ENCODE measurements at places on chromosomes 12 and 14. TPM values are rescaled to one million over a fixed set of nuclear protein-coding genes. Genes with fewer than 3 reads are reported as not detected.
A peak's percentile ranks its signal among the peaks of the same experiment; 100 is the strongest.

DNA sequence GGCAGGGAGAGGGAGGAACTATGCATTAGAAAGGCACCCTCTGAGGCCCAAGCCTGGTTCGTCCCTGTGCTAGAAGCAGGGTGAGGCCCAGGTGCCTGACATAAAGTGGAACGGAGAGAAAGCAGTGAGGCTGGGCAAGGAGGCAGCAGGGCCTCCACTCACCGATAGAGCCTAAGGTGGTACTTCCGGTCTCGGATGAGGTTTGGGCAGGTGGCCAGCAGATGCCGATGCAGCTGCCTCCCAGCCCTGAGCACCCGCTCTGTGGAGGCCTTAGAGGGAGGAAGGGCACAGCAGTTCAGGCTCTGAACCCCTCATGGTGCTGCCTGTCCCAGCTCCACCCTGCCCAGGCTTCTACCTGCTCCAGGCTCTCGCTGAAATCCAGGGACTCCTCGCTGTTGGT, 7.1 kb downstream of the RAPGEF3 start:
- H3K27me3 ChIP-seq = peaks cover 2% of the 10 kb centered on the region
- H3K36me3 ChIP-seq = no peaks in the 10 kb centered on the region
- H3K4me1 ChIP-seq = no peaks in the 10 kb centered on the region
- no peak overlapping the region for H3K4me3 ChIP-seq
- no peak overlapping the region for H3K27ac ChIP-seq
- DNase-seq = no peak

The HOXC12 gene
- total RNA-seq = not detected

DNA sequence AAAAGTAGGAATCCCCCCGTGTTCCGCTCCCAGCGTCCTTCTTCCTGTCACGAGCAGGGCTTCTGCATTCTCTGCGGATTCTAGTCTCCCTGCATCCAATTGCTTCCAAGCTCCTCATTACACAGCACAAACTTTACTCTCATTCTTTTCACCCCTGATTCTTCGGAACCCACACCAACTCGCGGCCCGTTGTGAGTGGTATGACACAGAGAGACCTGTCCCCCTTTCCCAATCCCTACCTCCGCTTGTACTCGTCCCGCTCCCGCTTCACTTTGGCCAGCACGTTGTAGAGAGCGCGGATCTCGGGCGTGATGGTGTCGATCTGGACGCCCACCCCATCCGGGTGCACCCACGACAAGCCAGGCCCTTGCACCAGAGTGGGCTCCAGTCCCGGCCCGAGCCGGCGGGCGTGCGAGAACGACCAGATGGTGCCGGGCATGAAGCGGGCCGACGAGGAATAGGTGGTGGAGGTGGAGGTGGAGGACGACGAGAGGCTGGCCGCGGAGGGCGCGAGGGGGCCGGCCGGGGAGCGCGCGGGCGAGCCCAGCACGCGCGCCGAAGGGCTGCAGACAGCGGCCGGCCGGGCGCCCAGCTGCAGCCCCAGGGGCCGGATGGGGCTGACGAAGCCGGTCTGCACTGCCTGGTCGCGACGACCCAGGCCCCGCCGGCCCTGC, 687 bp downstream of the IFFO1 start:
- peak overlapping the region; percentile 70 for H3K4me3 ChIP-seq
- H3K27ac ChIP-seq = no peak overlapping the region
- no peaks in the 10 kb centered on the region for H3K27me3 ChIP-seq

- H3K27ac ChIP-seq = no peak overlapping the region
- no peaks in the 10 kb centered on the region for H3K27me3 ChIP-seq
- no peak overlapping the region for H3K4me3 ChIP-seq
- H3K36me3 ChIP-seq = no peaks in the 10 kb centered on the region
- no peaks in the 10 kb centered on the region for H3K4me1 ChIP-seq
These were observed 738.7 kb downstream of the C12orf50 start for GRCh38 chr12:87290505-87290904.

The FAM186B gene
- 0.11 TPM for total RNA-seq

The YAF2 gene
- 36.2 TPM for total RNA-seq

DNA sequence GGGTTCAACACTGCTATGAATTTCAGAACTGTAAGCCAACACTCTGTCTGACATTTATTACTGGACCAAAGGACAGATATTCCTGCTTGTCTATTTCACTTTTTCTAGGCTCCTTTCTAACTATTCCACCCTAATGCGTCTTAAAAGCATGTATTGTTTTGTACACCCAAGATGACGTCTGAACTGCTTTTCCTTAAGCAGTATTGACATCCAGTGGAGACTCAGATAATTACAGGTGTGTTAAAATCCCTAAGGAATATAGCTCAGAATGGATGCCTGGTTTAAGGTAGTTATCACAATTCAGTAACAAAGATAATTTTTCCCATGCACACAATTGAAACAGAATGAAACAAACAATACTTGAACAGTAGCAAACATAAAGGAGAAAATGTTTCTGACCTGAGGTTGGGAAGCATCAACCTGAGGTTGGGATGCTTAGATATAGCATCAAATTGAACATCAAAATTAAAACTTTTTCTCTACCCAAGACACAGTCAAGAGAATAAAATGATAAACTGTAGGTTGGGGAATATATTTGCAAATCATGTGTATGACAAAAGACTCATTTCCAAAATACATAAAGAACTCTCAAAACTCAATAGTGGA, 93.7 kb upstream of the PTPRR start:
- no peaks in the 10 kb centered on the region for H3K27me3 ChIP-seq
- no peak overlapping the region for H3K4me3 ChIP-seq
- H3K4me1 ChIP-seq = no peaks in the 10 kb centered on the region
- no peak for DNase-seq
- H3K36me3 ChIP-seq = no peaks in the 10 kb centered on the region
- H3K27ac ChIP-seq = no peak overlapping the region

GRCh38 chr12:54412786-54413185, 6.3 kb downstream of the ITGA5 start:
- H3K27me3 ChIP-seq = no peaks in the 10 kb centered on the region
- H3K4me3 ChIP-seq = peak overlapping the region; percentile 85
- peaks cover 22% of the 10 kb centered on the region for H3K36me3 ChIP-seq
- H3K4me1 ChIP-seq = peaks cover 77% of the 10 kb centered on the region
- H3K27ac ChIP-seq = peak overlapping the region; percentile 81
- no peak for DNase-seq

DNA sequence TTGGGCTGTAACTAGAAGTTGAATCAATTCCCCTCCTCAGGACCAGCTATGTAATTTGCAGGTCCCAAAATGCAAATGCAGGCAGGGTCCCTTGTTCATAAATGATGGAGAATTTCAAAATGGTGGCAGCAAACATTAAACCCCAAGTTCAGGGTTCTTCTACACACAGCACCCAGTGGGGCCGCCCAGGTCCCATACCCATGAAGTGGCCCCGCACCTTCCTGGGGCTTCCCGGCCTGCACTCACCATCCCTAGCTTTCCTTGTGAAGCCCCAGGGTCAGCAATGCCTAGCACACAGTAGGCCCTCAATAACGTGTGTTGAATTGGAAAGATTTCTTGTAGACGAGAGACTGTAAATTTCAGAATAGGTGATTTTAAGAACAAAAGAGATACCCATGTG, 76.0 kb downstream of the NTF3 start:
- H3K4me3 ChIP-seq = no peak overlapping the region
- H3K27me3 ChIP-seq = no peaks in the 10 kb centered on the region
- no peak overlapping the region for H3K27ac ChIP-seq
- no peak for DNase-seq
- no peaks in the 10 kb centered on the region for H3K36me3 ChIP-seq

The AKT1 gene
- total RNA-seq = 150 TPM

The KCNJ8 gene
- not detected for total RNA-seq

- H3K27me3 ChIP-seq = no peaks in the 10 kb centered on the region
- H3K4me1 ChIP-seq = no peaks in the 10 kb centered on the region
- H3K4me3 ChIP-seq = no peak overlapping the region
- no peaks in the 10 kb centered on the region for H3K36me3 ChIP-seq
These were observed 293.3 kb upstream of the TMPO start for GRCh38 chr12:98222135-98222534.

DNA sequence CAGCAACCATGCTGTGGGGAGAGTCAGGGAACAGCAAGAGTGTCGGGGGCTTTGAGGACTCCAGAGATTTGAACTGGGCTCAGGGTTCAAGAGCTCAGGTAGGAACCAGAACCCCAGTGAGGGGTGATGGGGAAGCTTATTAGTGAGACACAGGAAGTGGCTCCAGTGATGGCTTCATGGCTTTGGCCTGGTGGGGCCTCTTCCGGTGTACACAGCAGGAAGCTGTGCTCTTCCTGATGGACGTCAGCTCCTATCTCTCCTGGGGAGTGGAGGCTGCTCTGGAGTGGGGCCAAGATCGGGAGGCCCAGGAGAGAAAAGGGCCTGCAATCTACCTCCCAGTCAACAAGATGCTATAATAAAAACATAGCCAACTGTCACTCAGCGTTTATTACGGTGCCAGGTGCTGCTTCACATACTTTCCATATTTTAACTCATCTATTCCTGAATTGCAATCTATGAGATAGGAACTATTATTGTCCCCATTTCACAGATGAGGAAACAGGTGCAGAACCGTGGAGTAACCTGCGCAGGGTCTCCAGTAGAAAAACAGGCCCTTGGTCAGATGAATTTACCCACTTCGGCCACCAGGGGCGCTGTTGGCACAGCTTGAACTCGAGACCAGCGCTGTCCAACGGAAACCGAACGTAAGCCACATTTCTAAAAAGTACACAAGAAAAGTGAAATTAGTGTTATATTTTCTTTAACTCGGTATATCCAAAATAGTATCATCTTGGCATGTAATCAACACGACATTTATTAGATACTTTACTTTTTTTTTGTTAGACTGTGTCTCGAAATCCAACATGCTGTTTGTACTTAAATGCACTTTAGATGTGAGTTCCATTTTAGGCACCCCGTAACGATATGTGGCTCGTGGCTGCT, 63.6 kb upstream of the DLK1 start:
- DNase-seq = peak; percentile 35
- H3K4me1 ChIP-seq = no peaks in the 10 kb centered on the region
- no peaks in the 10 kb centered on the region for H3K27me3 ChIP-seq
- no peak overlapping the region for H3K27ac ChIP-seq

The C12orf50 gene
- not detected for total RNA-seq

- H3K4me1 ChIP-seq = no peaks in the 10 kb centered on the region
- H3K4me3 ChIP-seq = no peak overlapping the region
- no peaks in the 10 kb centered on the region for H3K36me3 ChIP-seq
- DNase-seq = no peak
- H3K27ac ChIP-seq = no peak overlapping the region
These were observed 264.9 kb downstream of the LRIG3 start for GRCh38 chr12:58655375-58655774.

The YBX3 gene
- total RNA-seq = 222 TPM

The AEBP2 gene
- 73.6 TPM for total RNA-seq

GRCh38 chr12:77553976-77554619, 276.6 kb upstream of the NAV3 start:
- H3K27ac ChIP-seq = no peak overlapping the region
- H3K4me3 ChIP-seq = no peak overlapping the region
- no peaks in the 10 kb centered on the region for H3K27me3 ChIP-seq
- no peaks in the 10 kb centered on the region for H3K36me3 ChIP-seq

DNA sequence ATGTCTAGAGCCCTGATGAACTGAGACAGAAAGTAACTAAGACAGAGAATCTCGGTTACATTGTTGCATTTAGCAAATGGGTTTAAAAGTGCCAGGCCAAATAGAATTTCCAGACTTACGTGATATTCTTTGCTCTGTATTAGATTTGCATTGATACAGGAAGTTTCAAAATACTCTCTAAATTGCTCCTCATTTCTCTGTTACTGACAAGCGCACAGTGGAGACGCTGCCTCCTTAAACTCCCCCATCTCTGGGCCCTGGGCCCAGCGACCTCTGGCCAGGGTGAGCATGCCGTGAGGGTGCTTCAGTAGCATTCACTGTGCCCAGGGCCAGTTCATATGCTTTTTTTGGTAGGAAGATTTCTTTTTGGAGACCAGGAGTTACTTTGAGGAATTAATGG, 22.9 kb upstream of the EVL start:
- no peak overlapping the region for H3K27ac ChIP-seq
- no peak for DNase-seq
- H3K4me3 ChIP-seq = no peak overlapping the region
- H3K27me3 ChIP-seq = no peaks in the 10 kb centered on the region

- no peak overlapping the region for H3K4me3 ChIP-seq
- no peaks in the 10 kb centered on the region for H3K4me1 ChIP-seq
- no peaks in the 10 kb centered on the region for H3K36me3 ChIP-seq
- no peak overlapping the region for H3K27ac ChIP-seq
These were observed 286.2 kb downstream of the CACNA1C start for GRCh38 chr12:2338991-2339431.

- DNase-seq = no peak
- H3K27ac ChIP-seq = no peak overlapping the region
- H3K36me3 ChIP-seq = no peaks in the 10 kb centered on the region
- H3K4me1 ChIP-seq = no peaks in the 10 kb centered on the region
These were observed 152.8 kb upstream of the GSC start for GRCh38 chr14:94922595-94923239.

GRCh38 chr12:13173012-13173932, 23.3 kb upstream of the EMP1 start:
- no peaks in the 10 kb centered on the region for H3K36me3 ChIP-seq

The SLC24A4 gene
- 0.04 TPM for total RNA-seq

DNA sequence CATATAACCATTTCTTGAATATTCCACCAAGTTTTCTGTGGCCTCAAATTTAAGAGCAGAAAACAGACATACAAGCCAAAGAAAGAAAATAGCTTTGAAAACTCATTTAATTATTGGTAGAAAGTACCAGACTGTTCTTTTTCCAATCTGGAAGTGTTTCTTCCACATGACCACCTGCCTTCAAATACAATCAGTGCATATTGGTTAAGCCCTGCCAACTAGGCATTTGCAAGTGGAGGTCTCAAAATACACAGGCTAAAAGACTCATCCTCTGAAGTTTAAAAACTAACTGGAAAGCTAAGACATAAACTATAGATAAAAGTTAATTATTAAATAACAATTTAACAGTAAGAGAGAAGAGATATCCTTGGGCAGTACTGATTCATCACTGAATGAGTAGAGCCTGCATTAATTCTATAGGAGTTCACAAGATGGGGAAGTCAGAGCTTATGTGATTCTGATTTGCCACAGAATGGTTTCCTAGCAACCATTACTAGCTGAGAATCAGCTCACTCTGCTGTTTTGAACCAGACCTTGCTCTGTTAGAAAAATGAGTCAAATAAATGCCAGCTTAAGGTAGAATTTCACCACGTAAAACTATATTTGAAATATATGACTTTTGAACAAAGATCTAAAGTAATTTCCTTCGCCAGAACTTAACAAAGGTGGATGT, 433.8 kb downstream of the FUT8 start:
- no peaks in the 10 kb centered on the region for H3K27me3 ChIP-seq
- DNase-seq = no peak
- peak overlapping the region; percentile 51 for H3K4me3 ChIP-seq
- no peaks in the 10 kb centered on the region for H3K36me3 ChIP-seq

The KHNYN gene
- total RNA-seq = 72.3 TPM

- no peak overlapping the region for H3K27ac ChIP-seq
- no peaks in the 10 kb centered on the region for H3K36me3 ChIP-seq
- H3K4me3 ChIP-seq = no peak overlapping the region
- no peak for DNase-seq
These were observed 477.1 kb downstream of the FSCB start for GRCh38 chr14:44029933-44030332.

GRCh38 chr14:75566321-75566720, 12.1 kb upstream of the FLVCR2 start:
- DNase-seq = no peak
- no peak overlapping the region for H3K27ac ChIP-seq
- H3K36me3 ChIP-seq = no peaks in the 10 kb centered on the region
- no peak overlapping the region for H3K4me3 ChIP-seq
- peaks cover 13% of the 10 kb centered on the region for H3K4me1 ChIP-seq

- H3K27me3 ChIP-seq = no peaks in the 10 kb centered on the region
- DNase-seq = no peak
- H3K36me3 ChIP-seq = no peaks in the 10 kb centered on the region
- no peak overlapping the region for H3K27ac ChIP-seq
These were observed 9.7 kb downstream of the SLC25A47 start for GRCh38 chr14:100332797-100333196.

The NRXN3 gene
- not detected for total RNA-seq

The SERPINA9 gene
- total RNA-seq = not detected

Data from CD8-positive, alpha-beta memory T cell (primary cell).